NCI-H2029 (cell line): ENCODE measurements at places on chromosomes 3 and 15.

DNA sequence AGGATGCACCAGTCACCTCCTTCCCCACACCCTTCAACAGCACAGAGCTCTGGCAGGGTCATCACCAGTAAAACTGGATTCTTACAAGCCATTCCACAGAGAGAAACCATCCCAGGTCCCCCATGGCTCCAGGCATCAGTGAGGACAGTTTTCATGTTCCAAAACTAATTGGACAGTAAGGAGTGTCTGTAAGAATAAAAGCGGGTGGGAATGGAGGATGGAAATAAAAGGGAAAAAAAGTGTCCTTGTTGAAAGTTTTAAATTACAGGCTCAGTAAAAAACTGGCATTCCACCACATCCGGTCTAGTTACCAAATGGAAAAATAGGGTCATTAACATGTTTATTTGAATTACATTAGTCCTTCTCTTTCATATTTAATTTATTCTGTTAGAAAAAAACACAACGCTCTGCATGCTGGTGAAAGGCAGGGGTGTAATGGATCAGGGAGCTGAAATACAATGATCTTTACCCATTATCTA is 117.4 kb downstream of the TIGIT start:
- DNase-seq, result no peak

DNA sequence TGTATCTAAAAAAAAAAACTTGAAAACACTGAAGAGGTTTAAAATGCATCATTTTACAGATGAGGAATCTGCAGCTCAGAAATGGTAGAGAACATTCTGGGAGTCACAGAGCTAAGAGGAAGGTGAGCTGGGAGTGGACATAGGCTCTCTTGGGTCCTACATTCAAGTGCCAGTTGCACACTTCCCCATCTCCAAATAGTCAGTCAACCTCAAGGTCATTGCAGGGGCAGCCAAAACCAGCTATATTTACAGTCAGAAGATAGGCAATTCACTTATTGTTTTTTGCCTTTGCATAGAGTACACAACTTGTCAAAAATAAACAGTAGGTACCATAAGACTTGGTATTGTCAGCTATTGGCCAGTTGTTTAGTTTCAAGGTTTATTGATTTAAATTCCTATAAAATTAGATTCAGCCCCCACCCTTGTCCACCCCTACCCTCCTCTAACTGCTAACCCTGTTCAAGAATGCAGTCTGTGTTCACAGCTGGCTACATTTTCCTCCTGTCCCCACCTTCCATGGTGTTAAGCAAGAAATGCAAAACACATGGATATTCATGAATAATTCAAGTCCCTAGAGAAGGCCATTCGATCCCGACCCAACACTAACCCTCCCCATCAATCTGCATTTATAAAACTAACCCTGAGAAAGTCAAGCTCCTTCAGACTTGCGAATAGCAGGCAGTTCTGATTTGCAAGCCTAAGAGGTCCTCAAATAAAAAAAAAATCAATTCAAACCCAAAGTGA is 567.0 kb upstream of the MCTP2 start:
- DNase-seq, result no peak

GRCh38 chr15:25176991-25177954 is 222.5 kb downstream of the SNRPN start:
- DNase-seq, result no peak

- no peak for DNase-seq
These were observed 68.6 kb downstream of the ABHD5 start for GRCh38 chr3:43759297-43759782.

- DNase-seq, result no peak
These were observed 113.7 kb upstream of the RBMS3 start for GRCh38 chr3:29167180-29167579.

- DNase-seq, result no peak
These were observed 136.9 kb upstream of the TOPAZ1 start for GRCh38 chr3:44104668-44105321.

- no peak for DNase-seq
These were observed 7.2 kb downstream of the CD276 start for GRCh38 chr15:73691396-73691795.

DNA sequence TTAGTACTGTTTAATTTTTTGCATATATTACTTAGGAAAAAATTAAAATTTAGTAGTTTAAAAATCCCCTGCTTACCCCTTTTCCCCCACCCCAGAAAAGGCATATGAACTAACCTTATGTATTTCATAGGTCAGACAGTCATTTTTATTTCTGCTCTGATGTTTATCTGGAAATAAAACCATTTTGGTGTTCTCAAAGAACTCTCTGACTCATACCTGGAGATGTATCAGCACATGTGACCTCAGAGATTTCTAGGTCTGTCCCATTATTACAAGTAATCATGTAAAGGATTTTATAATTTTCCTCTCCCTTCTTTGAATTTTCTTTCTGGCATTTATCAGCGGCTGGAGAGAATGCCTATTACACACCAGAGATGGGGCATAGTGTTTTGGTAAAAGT is 14.1 kb upstream of the CCR8 start:
- DNase-seq, result no peak

DNA sequence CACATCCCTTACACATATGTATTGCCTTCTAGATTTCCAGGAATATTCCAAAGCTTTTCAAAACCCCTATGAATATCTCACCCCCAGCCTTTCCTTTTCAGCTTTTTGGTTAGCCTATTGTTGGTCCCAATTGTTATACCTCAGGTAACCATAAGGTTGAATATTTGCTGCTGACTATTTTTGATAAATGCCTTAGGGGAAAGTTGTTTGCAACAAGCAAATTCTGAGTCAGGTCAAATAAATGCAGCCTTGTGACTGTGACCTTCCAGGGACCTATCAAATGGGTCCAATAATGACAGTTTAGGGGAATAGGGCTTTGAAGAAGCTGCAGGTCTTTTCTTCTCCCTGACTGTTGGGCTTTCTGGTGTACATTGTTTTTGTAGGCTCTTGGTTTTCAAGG is 699.7 kb downstream of the NTRK3 start:
- DNase-seq, result no peak

GRCh38 chr3:50587806-50588758 is 18.8 kb downstream of the HEMK1 start:
- DNase-seq, result no peak

- peak; percentile 46 for DNase-seq
These were observed 135.7 kb upstream of the RAD18 start for GRCh38 chr3:9098716-9099675.

GRCh38 chr3:106552351-106553043 is 683.7 kb upstream of the CBLB start:
- DNase-seq, result no peak

- DNase-seq, result no peak
These were observed 106.9 kb downstream of the LRRK1 start for GRCh38 chr15:101025896-101026631.

GRCh38 chr3:169244119-169244864 is 419.2 kb downstream of the MECOM start:
- no peak for DNase-seq

GRCh38 chr15:31020542-31020941 is 29.1 kb upstream of the MTMR10 start:
- no peak for DNase-seq

DNA sequence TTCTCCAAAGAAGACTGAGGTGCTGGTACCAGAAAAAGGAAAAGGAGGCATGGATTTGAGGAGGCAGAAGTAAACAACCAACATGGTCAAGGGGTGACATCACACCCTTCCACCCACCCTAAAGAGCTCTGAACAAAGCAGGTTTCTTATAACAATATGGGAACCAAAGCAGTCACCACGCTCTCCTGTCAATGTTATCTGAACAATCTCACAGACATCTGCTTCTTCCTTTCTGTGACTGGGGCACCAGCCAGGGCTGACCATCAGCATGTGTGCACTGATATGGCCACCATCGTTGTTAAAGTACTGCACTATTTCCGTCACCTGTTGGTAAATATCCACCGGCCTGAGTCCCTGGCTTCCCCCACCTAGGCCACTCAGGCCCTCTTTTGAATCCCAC is 252.9 kb downstream of the SHQ1 start:
- no peak for DNase-seq

GRCh38 chr3:13192471-13193213 is 119.4 kb upstream of the IQSEC1 start:
- DNase-seq, result no peak

DNA sequence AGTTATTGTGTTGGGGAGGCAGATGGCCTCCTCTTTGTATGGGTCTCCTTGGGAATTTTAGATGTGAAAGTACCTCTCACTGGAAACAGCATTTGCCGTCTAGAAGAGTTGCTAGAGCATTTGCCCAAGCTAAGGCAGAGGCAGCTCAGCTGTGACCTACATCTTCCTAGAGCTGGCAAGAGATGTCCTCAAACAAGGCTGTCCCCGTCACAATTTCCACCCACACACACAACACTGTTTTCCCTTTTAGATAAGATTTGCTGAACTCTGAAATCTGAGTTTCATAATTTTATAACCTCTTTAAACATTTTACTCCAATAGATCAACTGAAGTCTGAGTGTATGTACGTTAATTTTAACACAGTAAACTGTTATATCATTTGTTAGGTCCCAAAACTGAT is 352.6 kb downstream of the EPHB1 start:
- DNase-seq, result no peak

DNA sequence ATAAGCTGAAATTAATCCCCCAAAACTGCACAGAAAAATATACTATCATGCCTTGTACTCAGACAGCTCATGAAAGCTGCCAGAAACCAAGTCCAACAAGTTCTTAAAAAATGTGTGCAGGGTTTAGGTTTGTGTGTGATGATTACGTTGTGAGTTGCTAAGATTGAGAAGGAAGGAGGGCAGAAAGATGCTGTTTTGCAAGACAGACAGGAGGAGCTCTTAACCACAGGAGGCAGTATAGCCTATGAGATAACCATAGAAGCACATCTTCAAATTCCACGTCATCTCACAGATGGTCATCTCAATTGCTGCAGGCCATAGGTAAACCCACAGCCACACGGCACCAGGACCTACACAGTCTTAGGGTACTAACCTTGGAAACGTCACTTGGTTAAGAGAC is 191.9 kb downstream of the STT3B start:
- DNase-seq, result no peak

- DNase-seq, result no peak
These were observed 583.3 kb upstream of the CBLB start for GRCh38 chr3:106452096-106452495.

DNA sequence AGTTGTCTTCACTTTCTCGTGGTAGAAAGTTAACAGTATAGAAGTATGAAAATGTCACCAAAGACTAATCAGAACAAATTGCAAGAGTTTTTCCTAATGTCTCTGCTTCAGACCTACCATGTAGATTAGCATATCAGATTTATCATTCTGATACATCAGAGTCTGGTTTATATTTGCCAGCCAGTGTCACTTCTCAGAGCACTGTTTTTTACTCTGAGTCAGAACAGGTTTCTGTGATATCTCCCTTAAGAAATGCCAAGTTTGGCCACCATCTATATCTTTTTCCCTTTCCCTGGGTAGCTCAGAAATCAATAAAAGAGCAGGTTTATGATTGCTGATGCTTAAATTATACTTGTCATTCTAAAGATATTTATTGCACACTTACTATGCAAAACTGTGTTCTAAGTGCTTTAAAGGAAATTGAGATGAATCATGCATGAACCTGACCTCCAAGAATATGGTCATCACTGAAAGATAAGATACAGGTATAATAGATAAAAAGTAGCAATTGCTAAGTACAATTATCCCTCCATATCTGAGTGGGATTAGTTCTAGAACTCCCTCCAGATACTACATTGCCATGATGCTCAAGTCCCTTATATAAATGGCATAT is 672.7 kb upstream of the NAALADL2 start:
- DNase-seq, result no peak

- peak; percentile 73 for DNase-seq
These were observed 762 bp downstream of the NCK1 start for GRCh38 chr3:136862617-136863322.

- no peak for DNase-seq
These were observed 101.8 kb upstream of the SPRED1 start for GRCh38 chr15:38150794-38151193.

DNA sequence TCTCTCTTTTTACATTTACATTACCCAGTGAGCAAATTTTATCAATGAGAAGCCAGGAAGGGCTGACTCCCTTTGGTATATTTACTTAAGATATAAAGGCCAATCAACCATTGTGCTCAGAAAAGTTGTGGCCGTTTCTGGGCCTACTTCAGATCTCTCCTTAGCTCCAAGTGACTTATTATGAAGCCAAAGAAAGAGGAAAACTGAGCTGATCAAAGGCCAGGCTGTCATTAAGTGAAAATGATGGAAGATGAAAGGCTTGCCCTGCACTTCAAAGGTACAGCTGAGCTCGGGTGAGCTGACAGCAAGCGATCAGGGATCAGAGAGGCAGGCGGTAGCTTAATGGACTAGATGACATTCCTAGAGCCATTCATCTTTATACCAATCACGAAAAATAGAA is 24.8 kb downstream of the VGLL4 start:
- no peak for DNase-seq

DNA sequence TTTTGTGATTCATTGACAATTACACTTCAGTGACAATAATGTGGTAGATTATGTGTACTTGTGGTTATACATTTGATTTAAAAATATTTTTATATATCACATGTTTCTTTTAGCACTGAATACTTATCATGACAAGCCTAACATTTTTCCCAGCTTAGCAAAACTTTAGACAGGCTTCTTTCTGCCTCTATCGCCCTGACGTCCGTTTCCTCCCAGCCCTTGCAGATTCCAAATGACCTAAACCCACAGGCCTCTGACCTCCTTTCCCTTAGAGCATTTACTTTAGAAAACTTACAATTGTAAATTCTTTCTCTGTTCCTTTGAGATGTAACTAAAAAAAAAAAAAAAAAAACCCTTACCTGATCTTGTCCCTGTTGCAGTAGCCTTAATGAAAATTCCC is 326.1 kb downstream of the UNC13C start:
- no peak for DNase-seq

DNA sequence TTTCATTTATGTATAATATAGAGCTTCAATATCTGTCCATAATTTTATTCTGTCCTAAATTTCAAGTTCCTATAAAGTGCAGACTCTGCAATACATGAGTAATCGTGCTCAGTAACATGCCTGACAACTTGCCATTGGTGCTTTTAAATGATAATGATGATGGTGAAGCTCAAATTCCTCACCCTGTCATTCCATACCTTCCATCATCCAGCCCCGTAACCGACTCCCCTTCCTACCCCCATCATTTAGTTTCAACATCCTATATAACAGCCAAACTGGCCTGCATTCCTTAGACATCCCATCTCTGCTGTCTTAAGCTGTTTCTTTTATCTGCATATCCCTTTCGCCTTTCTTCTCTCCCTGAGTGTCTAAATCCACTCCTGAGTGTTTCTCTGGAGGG is 67.2 kb upstream of the DLG1 start:
- DNase-seq, result no peak

DNA sequence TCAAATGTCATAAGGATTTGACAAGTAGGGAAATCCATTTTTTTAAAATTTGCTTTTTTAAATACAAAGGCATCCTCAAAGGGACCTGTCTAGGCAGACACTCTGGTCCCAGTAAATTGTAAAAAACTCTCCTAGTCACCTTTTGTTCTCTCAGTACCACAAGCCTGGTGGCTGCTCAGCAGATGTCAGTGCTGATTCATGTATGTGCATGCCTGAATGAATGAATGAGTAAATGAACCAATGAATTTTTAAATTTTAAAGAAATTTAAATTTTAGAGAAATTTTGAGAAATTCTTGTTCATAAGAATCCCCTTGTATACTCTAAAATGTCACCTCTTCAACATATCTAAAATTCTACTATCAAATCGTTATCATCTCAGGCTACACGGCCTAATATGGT is 199.5 kb downstream of the TLE3 start:
- DNase-seq, result no peak

GRCh38 chr15:67105065-67105951 is 39.9 kb downstream of the SMAD3 start:
- DNase-seq, result no peak

GRCh38 chr3:54123776-54124196 is 1.4 kb downstream of the CACNA2D3 start:
- DNase-seq, result peak; percentile 25
